B cell (primary cell): ENCODE measurements at places on chromosomes 1 and 21. TPM values are rescaled to one million over a fixed set of nuclear protein-coding genes. Genes with fewer than 3 reads are reported as not detected.

- H3K27me3 ChIP-seq = peaks cover 3% of the 10 kb centered on the region
- H3K36me3 ChIP-seq = no peaks in the 10 kb centered on the region
- peak; percentile 31 for DNase-seq
- H3K4me1 ChIP-seq = no peaks in the 10 kb centered on the region
Measured at GRCh38 chr1:192506741-192507155, 68.8 kb upstream of the RGS1 start.

GRCh38 chr1:203517426-203518110, 23.6 kb downstream of the OPTC start:
- DNase-seq = no peak
- peaks cover 9% of the 10 kb centered on the region for H3K4me1 ChIP-seq
- no peak overlapping the region for H3K27ac ChIP-seq

GRCh38 chr1:9128520-9129265, at the start of gene GPR157:
Gene GPR157, minus strand, starts transcription at chr1:9129102. Its CDS starts 75 bp downstream, at chr1:9129027.
- no peaks in the 10 kb centered on the region for H3K27me3 ChIP-seq
- H3K4me1 ChIP-seq = peaks cover 17% of the 10 kb centered on the region
- peak within 1 kb of the TSS; percentile 44 for H3K4me3 ChIP-seq
- peak within 1 kb of the TSS; percentile 48 for H3K27ac ChIP-seq

- no peak overlapping the region for H3K4me3 ChIP-seq
- no peaks in the 10 kb centered on the region for H3K36me3 ChIP-seq
- DNase-seq = peak; percentile 60
- H3K4me1 ChIP-seq = no peaks in the 10 kb centered on the region
- H3K27me3 ChIP-seq = no peaks in the 10 kb centered on the region
Measured at GRCh38 chr1:153509729-153510354, 25.9 kb downstream of the S100A6 start.

DNA sequence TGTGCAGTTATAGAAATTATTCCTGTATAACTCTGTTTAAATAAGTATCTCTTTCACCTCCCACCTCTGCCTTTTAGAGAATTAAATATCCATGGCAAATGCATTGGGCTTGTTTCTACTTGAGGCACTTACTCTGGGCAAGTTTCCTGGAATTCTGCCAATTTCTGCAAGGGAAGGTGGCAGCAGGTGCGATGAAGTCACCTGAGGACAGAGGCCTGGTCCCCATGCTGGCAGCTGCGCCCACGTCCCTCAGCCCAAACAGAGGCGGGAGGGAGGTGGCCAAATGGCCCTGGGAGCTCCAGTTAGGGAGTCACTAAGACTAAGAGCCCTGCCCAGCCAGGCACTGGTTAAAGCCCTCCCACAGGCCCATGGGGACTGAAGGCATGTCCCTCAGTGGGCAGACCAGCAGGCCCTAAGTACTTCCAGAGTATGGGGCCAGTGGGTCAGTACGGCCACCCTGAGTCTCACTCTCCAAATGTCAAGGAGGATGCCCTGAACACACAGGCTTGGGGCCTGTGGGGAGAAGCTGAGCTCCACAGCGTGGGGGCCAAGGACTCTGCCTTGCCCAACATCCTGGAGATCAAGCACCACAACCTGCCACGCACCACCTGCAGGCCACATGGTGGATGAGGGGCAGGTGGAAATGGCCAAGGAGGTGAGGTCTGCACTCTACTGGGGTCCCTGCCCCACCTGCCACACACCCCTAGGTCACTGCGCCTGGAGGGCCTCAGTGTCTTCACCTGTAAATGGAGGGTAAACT, 19.4 kb downstream of the ACOT7 start:
- H3K27me3 ChIP-seq = no peaks in the 10 kb centered on the region
- H3K27ac ChIP-seq = no peak overlapping the region
- DNase-seq = no peak
- no peak overlapping the region for H3K4me3 ChIP-seq
- H3K4me1 ChIP-seq = no peaks in the 10 kb centered on the region

- no peak overlapping the region for H3K27ac ChIP-seq
- H3K4me1 ChIP-seq = no peaks in the 10 kb centered on the region
- no peaks in the 10 kb centered on the region for H3K27me3 ChIP-seq
- no peak overlapping the region for H3K4me3 ChIP-seq
- H3K36me3 ChIP-seq = no peaks in the 10 kb centered on the region
Measured at GRCh38 chr1:9472386-9473031, 66.8 kb upstream of the SLC25A33 start.

Gene CCDC181
- not detected in 2 replicates for total RNA-seq

DNA sequence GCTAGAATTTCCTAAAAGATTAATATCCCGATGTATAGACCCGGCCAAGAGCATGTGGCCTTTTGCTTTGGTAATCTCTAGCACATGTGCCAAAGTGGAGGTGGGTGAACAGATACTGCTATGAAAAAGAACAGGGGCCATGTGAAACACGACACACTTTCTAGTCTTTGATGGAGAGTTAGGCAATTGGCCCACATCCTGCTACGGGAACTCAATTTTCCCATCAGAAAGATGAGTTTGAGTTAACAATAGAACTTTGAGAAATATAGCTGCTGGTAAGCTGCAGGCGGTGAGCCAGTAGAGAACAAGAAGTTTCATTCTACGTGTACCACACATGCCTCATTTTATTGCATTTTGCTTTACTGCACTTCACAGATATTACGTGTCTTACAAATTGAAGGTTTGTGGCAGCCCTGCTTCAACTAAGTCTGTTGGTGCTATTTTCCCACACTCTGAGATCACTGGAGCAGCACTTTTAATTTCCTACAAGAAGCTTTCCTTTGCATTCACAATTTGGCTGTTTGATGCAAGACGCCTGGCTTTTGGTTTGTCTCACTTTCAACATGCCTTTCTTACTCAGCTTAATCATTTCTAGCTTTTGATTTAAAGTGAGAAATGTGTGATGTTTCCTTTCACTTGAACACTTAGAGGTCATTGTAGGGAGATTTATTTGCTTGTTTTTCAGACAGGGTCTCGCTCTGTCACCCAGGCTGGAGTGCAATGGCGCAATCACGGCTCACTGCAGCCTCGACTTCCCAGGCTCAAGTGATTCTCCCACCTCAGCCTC, 46.3 kb downstream of the HTR6 start:
- H3K27me3 ChIP-seq = no peaks in the 10 kb centered on the region
- peaks cover 2% of the 10 kb centered on the region for H3K4me1 ChIP-seq
- peaks cover 6% of the 10 kb centered on the region for H3K36me3 ChIP-seq

DNA sequence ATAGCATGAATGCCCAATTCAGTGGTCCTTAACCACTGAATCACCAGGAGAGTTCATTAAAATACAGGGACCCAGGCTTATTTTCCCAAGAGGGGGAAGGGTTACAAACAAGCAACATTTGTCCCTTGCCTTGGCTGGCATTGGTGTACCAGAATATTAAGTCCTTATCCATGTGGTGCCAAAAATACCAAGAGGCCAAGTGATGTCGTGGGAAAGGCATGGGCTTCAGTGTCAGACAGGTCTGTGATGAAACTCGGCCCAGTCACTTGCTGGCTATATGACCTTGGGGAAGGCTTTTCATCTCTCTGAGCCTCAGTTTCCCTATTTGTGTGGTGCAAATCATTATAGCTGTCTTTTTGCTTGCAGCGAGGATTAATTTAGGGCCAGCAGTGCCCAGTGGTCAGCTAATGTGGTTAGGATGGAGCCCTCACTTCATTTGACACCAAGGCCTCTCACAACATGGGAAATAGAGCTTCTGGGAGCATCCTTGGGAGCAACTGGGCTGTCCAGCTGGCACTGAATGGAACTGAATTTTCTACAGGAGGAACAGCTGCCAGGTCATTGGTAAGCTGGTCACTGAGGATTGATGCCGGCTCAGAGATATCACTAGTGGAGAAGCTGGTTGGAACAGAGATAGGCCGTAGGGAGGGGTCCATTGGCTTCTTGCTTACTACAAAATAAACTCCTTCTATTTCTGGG, 77.2 kb upstream of the PPP2R5A start:
- no peaks in the 10 kb centered on the region for H3K4me1 ChIP-seq
- DNase-seq = no peak
- H3K36me3 ChIP-seq = no peaks in the 10 kb centered on the region
- H3K27me3 ChIP-seq = no peaks in the 10 kb centered on the region

- no peak overlapping the region for H3K4me3 ChIP-seq
- H3K4me1 ChIP-seq = no peaks in the 10 kb centered on the region
- no peak for DNase-seq
- H3K27ac ChIP-seq = no peak overlapping the region
- H3K27me3 ChIP-seq = peaks cover 5% of the 10 kb centered on the region
- H3K36me3 ChIP-seq = no peaks in the 10 kb centered on the region
Measured at GRCh38 chr1:199685369-199685768, 342.1 kb upstream of the NR5A2 start.

- no peak for DNase-seq
- peaks cover 8% of the 10 kb centered on the region for H3K4me1 ChIP-seq
- no peaks in the 10 kb centered on the region for H3K36me3 ChIP-seq
- no peak overlapping the region for H3K27ac ChIP-seq
- H3K4me3 ChIP-seq = no peak overlapping the region
Measured at GRCh38 chr1:200364091-200364759, 45.6 kb downstream of the ZNF281 start.

DNA sequence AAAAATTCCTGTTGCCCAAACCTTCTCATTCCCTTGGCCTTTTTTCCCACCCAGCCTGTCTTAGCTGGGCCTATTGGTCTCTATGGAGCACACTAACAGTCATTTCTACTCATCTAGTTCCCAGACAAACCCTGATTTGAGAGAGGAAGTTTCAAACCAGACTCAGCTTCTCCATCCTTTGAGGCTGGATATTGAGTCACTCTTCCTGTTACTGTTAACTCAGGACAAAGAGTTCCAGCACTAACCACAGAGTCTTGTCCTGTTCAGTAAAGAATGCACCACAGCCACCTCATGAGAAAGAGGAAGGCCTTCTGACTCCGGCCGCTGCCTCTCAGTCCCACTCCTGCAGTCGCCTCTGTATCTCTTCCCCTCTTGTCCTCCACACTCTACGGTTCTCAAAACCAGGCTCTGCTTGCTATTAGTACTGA, 137.8 kb downstream of the PTPRC start:
- no peak for DNase-seq
- H3K27me3 ChIP-seq = no peaks in the 10 kb centered on the region
- no peak overlapping the region for H3K4me3 ChIP-seq
- no peak overlapping the region for H3K27ac ChIP-seq

DNA sequence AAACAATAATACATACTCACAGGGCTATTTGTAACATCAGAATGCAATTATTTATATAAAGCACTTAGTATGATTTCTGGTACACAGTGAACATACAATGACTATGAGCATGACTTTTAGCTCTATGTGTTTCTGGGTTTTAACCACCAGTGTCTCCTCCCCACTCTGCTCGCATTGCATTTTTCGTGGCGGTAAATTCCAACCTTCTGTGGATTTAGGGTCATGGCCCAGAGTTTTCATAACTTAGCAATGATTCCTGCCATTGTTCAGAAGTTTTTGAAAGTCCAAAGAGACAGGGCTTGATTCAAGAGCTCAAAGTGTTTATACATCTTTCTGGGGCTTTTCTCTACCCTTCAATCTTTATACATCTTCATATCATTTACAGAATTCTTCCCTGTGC, 191.3 kb downstream of the BACH1 start:
- H3K27me3 ChIP-seq = no peaks in the 10 kb centered on the region
- H3K4me1 ChIP-seq = no peaks in the 10 kb centered on the region
- H3K4me3 ChIP-seq = no peak overlapping the region
- H3K36me3 ChIP-seq = no peaks in the 10 kb centered on the region
- DNase-seq = no peak
- H3K27ac ChIP-seq = no peak overlapping the region

GRCh38 chr21:28699596-28700259, 292.9 kb downstream of the LTN1 start:
- H3K4me1 ChIP-seq = no peaks in the 10 kb centered on the region
- no peak overlapping the region for H3K27ac ChIP-seq
- H3K27me3 ChIP-seq = no peaks in the 10 kb centered on the region
- no peaks in the 10 kb centered on the region for H3K36me3 ChIP-seq

GRCh38 chr1:203563291-203563690, 63.3 kb upstream of the ATP2B4 start:
- DNase-seq = no peak
- no peaks in the 10 kb centered on the region for H3K36me3 ChIP-seq
- no peaks in the 10 kb centered on the region for H3K27me3 ChIP-seq
- H3K4me1 ChIP-seq = no peaks in the 10 kb centered on the region

Gene STUM
- 0.69 and 1.1 TPM in 2 replicates for total RNA-seq

DNA sequence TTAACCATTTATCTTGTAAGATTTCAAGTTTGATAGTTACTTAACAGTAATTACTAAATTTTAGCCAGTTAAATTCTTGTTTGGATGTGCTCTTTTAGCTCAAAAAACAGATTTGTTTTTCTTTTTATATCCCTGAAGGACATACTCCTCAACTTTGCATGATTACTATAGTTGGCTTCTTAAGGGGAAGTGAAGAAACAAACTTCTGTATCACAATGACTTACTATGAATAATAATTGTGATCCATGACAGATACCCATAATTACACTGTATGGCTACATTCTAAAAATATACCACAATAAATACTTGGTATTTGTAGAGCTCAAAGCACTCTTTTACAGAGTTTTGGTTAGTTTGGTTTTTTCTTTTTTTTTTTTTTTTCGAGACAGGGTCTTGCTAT, 55.8 kb downstream of the IARS2 start:
- no peak overlapping the region for H3K4me3 ChIP-seq
- H3K36me3 ChIP-seq = peaks cover 46% of the 10 kb centered on the region
- H3K27ac ChIP-seq = no peak overlapping the region
- H3K27me3 ChIP-seq = no peaks in the 10 kb centered on the region
- no peaks in the 10 kb centered on the region for H3K4me1 ChIP-seq

Gene SYPL2
- total RNA-seq = not detected in 2 replicates

- H3K36me3 ChIP-seq = no peaks in the 10 kb centered on the region
- H3K27me3 ChIP-seq = no peaks in the 10 kb centered on the region
- H3K27ac ChIP-seq = no peak overlapping the region
Measured at GRCh38 chr1:28882009-28882628, 32.2 kb upstream of the EPB41 start.

GRCh38 chr1:29388884-29389283, 152.6 kb downstream of the PTPRU start:
- H3K36me3 ChIP-seq = no peaks in the 10 kb centered on the region
- H3K27ac ChIP-seq = no peak overlapping the region
- DNase-seq = no peak

- peaks cover 76% of the 10 kb centered on the region for H3K36me3 ChIP-seq
- no peak overlapping the region for H3K4me3 ChIP-seq
- no peaks in the 10 kb centered on the region for H3K27me3 ChIP-seq
- no peak overlapping the region for H3K27ac ChIP-seq
Measured at GRCh38 chr1:207612762-207613161, 32.2 kb upstream of the CR1L start.

GRCh38 chr1:40599926-40600325, 65.6 kb downstream of the RIMS3 start:
- H3K36me3 ChIP-seq = no peaks in the 10 kb centered on the region
- H3K27ac ChIP-seq = no peak overlapping the region
- no peak overlapping the region for H3K4me3 ChIP-seq
- H3K27me3 ChIP-seq = no peaks in the 10 kb centered on the region
- no peaks in the 10 kb centered on the region for H3K4me1 ChIP-seq

GRCh38 chr1:203126866-203127665, 460 bp upstream of the ADORA1 start:
- no peak overlapping the region for H3K4me3 ChIP-seq
- no peaks in the 10 kb centered on the region for H3K27me3 ChIP-seq
- H3K36me3 ChIP-seq = no peaks in the 10 kb centered on the region

DNA sequence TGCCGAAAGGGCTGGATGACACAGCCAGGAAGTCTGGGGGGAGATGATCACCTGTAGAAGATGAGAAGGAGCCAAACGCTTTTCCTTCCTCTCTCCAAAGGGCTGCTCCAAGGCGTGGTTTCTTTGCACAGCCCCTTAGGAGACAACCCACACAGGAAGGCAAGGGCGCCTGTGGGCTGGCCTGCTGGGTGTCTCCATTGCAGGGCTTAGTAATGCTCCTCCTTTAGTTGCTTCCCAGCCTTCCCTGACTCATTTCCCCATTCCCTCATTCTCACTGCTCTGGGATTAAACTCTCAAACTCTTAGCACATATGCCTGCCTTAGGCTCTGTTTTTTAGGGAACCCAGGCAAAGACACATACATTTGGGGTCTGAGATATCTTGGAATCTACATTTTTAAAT, 1.7 kb upstream of the CLCA1 start:
- H3K36me3 ChIP-seq = no peaks in the 10 kb centered on the region
- H3K27ac ChIP-seq = no peak overlapping the region
- no peak overlapping the region for H3K4me3 ChIP-seq
- DNase-seq = no peak
- H3K27me3 ChIP-seq = no peaks in the 10 kb centered on the region
